NT2/D1 (cell line): ENCODE measurements at places on chromosomes 13 and 19.

DNA sequence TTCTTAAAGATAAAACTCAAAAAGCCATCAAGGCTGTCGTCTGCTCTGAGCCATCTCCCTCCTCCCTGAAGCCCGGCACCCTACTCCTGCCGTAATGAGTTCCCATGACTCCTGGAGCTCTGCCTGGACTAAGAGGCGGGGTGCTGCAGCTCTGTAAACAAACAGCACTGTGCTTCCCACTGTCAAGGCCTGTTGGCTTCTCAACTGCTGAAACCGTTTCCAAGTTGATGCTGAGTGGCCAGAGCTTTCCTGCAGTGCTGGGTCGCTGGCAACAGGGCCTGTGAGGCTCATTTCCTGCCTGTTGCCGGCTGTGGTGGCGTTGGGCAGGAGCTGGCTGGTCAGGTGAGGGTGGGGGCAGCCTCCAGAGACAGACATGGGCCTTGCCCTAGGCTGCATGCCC lies 26.7 kb upstream of the ISYNA1 start:
- DNase-seq = no peak

DNA sequence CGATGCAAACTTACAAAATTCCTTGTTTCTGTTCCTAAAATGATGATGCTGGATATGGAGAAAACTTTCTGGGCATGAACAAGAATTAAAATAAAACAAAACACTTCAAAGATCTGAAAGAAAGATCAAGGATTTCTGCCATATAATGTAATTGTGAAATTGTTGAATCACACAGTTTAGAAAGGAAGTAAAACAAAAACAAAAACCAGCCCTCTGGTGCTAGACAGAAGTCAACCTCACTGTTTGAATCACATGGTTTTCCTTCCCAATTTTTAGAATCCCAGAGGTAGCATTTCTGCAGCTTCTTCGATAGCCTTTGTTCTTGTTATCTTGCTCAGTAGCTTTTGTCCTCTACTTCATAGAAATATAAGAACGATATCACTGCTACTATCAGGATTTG lies 118.2 kb upstream of the ARGLU1 start:
- no peak for DNase-seq

DNA sequence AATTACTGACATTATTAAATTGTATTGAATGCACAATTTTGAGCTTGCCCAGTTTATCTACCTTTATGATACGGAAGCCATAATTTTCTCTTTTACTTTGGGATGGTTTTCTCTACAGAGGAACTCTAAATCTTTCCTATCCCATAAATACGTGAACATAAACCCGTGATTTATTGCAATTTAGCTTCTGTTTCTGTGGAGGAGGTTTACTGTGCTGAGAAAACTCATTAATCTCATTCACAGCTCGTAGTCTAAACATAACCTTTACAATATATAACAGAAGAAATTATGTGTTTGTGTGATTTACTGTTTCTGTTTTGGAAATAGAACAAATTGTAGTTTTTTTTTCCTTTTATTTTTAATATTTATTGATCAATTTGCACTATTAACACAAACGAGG lies 207.1 kb upstream of the PCDH9 start:
- no peak for DNase-seq

DNA sequence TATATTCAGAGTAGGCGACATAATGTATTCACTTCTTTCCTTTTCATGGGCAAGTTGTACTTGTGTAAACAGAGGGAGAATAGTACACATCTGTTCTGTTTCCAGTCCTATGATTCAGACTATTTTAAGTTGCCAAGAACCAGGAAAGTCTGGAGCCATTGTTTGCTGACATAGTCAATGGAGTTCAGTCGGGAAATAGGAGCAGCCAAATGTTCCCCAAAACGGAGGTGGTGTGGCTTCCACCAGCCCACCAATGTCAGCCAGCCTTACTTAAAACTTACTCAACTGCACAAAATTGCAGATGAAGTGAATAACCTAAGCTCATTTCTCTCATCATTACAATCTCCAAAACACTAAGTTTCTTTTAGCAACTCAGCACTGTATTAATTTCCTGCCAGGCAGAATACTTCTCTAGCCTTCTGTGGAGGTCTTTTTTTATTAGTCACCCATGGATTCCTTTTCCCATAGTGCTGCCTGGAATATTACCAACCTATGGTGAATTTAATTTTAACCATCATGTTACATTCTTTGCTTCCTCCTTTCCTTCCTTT lies 22.3 kb upstream of the CSNK1A1L start:
- no peak for DNase-seq

- DNase-seq = no peak
Measured at GRCh38 chr19:51407511-51408131, 9.8 kb downstream of the SIGLEC10 start.

- DNase-seq = no peak
Measured at GRCh38 chr13:21777166-21777565, 106.3 kb downstream of the FGF9 start.

GRCh38 chr19:679418-680286 lies 3.5 kb downstream of the FSTL3 start:
- DNase-seq = no peak

DNA sequence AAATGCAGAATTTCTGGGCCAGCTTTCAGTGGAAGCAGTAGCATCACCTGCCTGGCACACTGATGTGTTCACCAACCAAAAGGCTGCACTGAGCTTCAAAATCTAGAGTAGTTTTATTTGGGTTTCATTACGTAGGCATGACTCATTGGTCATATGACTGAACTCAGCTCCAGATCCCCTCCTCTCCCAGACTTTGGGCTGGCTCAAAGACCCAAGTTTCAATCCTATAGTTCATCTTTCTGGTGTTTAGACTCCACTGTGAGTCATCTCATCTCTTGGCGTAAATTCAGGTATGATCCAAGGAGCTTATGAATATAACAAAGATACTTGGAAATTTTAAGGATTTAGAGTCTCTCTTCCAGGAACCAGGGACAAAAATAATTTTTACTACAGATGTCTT lies 17.7 kb downstream of the ZMYM5 start:
- DNase-seq = no peak

- DNase-seq = no peak
Measured at GRCh38 chr13:64413529-64413928, 2816.6 kb downstream of the PCDH9 start.

GRCh38 chr19:44689290-44690130 lies 9.4 kb upstream of the CEACAM16 start:
- peak; percentile 62 for DNase-seq

DNA sequence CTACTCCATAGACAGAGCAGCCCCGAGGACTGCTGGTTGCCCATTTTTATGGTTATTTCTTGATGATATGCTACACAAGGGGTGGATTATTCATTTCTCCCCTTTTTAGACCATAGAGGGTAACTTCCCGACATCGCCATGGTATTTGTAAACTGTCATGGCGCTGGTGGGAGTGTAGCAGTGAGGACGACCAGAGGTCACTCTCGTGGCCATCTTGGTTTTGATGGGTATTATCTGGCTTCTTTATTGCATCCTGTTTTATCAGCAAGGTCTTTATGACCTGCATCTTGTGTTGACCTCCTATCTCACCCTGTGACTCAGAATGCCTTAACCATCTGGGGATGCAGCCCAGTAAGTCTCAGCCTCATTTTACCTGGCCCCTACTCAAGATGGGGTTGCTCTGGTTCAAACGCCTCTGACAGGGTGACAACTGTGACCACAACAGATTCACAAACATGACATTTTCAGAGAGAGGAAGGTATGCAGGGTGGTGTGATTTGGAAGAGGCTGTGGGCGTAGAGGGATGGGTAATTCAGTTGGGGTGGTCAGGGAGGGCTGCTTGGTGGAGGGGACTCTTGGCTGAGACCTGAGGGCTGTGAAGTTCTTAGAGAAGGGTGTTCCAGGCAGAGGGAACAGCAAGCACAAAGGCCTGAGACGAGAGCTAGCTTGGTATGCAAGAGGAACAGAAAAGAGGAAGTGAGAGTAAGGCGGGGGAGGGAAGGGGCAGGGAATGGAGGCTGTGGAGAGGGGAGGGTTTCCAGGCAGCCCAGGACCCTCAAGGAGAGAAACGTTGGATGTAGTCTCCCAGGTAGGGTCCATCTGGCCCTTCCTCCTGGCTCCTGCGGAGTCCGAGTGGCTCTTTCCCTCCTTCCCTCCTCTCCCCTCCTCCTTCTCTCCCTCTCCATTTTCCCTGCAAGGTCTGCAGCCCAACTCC lies 23.5 kb downstream of the FAM187B start:
- no peak for DNase-seq

DNA sequence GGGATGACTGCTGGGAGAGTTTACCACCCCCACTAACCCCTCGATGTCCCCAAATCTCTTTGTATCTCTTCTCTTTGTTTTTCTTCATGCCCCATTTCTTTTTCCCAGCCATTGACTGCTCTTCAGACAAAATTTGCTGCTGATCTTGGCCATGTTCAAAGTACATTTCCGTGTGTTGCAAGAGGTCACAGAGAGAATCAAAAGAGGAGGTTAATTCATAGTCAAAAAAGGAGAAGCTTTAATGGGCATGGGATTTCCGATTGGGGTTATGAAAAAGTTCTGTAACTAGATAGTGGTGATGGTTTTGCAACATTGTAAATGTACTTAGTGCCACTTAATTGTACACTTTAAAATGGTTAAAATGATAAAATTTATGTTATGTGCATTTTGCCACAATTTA lies 121.1 kb downstream of the FLT1 start:
- no peak for DNase-seq

DNA sequence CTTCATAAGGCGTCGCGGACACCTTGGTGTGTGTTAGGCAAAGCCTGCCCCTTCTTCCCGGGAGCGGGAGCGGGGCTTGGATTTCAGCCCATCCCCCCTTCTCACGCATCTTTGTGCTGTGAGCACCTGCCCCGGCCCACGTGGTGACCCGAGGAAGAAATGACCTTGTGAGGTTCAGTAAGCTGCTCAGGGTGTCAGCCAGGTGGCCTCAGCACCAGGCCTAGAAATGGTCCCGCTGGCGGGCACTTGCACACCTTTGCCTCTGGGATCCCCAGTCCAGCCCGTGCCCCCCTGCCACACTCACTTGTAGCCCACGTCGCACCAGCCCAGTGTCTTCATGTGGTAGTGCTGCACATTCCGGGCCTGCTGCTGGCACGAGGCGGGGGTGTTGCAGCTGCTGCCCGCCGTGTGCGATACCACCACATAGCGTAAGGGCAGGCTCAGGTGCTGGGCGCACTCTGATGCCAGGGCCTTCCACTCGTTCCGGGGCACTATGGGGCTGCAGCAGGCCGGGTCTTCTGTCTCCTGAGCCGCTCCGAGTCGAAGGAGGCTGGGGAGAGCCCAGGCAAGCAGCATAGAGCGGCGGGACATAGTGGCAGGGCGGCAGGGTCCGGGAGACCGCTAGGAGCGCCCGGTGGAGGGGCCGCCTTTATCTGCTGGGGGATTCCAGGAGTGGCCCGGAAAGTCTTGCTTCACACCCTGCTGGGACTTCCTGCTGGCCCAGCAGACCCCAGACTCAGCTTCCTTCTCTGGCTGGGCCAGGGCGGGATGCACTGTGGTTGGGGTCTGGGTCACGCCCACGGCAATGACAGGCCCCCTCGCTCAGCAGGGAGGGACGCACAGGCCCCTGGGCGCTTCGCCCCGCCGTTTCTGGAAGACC lies at the start of gene PGLYRP1:
PGLYRP1 (minus strand) TSS at position 623 of the 880 bp plus-strand sequence; CDS start at position 591, 32 bp downstream.
- no peak for DNase-seq

DNA sequence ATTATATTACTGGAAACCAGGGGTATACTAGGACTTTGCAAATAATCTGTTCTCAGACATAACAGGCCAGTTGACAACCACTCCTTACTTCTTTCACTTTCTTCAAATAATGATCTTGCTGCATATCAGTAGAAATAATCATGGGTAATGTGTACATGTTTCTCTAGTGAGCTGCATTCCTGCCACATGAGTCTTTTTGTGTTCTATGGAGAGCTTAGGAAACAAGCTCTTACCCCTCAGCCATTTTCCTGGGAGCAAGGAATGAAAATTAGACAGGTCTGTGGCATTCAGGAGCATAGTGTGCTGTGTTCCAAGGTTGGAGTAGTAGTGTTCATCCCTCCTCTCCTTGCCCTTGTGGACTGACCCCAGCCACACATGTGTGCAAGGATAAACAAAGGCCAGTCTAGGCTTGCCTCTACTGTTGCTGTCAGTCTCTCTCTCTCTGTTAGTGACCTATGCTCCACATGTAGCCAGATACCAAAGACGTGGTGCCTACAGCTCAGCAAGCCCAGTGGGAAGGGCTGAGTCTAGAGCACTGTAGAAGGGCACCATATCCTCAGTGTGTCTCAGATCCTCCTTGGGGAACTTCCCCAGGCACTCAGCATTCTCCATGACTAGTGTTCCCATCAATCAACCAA lies 11.5 kb upstream of the OXGR1 start:
- DNase-seq = no peak

DNA sequence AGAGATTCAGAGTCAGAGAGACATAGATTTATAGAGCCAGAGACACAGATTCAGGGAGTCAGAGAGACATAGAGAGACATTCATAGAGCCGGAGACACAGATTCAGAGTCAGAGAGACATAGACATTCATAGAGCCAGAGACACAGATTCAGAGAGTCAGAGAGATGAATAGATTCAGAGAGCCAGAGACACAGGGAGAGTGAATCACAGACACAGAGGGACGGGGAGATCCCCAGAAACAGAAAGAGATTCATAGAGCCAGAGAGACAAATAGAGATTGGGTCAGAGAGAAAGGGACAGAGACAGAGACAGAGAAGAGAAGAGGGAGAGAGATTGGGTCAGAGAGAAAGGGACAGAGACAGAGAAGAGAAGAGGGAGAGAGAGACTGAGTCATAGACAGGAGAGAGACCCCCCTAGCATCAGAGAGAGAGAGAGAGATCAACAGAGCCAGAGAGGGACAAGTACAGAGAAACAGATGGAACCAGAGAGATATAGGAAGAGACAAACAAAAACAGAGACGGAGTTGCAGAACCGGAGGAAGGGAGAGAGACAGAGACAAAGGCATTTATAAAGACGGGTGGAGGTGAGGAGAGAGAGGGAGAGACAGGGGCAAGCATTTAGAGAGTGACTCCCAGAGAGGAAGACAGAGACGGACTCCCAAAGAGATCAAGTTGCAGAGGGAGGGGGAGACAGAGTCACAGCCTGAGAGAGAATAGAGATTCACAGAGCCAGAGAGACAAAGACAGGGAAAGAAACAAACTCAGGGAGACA lies 1.1 kb upstream of the PRKCG start:
- DNase-seq = no peak

DNA sequence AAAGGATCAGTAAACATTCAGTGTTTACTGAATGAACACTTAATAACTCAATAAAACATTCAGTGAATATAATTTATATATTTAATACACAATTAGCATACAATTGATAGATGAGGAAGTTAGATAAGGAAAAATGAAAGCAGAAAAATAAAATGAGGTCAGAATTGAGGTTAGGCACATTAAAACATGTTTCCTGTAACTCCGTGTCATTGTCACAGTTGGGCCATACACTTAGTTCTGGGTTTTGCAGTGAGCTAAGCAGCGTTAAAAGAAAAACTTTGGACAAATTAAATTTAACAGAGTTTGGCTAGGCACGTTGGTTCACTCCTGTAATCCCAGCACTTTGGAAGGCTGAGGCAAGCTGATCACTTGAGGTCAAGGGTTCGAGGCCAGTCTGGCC lies 71.4 kb downstream of the MIPEP start:
- no peak for DNase-seq
